ENCODE measurements at places on chromosomes 11 and 22.

DNA sequence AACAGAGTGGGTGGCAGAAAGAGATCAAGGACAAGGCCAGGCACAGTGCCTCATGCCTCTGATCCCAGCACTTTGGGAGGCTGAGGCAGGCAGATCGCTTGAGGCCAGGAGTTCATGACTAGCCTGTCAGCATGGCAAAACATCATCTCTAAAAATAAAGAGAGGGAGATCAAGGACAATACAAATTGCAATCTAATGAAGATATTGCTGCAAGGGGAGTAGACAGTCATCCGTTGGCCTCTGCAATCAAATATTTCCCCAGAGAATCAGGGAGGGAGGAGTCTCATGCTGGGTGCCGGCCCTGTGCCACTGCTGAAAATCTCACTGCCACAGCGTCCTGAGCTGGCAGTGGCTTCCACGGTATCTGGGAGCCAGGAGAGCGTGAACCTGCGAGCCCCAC lies 19.4 kb upstream of the IL17RA start:
- DNase-seq = no peak

GRCh38 chr11:22161489-22161888 lies 31.4 kb upstream of the ANO5 start:
- no peak for DNase-seq

- no peak for DNase-seq
Measured at GRCh38 chr11:65317025-65317786, 2.5 kb downstream of the CDC42EP2 start.

- no peak for DNase-seq
Measured at GRCh38 chr11:3229673-3230630, 2.3 kb downstream of the MRGPRE start.

- no peak for DNase-seq
Measured at GRCh38 chr11:121383716-121384115, 68.4 kb upstream of the SORL1 start.

GRCh38 chr11:13030857-13031256 lies 21.7 kb downstream of the RASSF10 start:
- no peak for DNase-seq

DNA sequence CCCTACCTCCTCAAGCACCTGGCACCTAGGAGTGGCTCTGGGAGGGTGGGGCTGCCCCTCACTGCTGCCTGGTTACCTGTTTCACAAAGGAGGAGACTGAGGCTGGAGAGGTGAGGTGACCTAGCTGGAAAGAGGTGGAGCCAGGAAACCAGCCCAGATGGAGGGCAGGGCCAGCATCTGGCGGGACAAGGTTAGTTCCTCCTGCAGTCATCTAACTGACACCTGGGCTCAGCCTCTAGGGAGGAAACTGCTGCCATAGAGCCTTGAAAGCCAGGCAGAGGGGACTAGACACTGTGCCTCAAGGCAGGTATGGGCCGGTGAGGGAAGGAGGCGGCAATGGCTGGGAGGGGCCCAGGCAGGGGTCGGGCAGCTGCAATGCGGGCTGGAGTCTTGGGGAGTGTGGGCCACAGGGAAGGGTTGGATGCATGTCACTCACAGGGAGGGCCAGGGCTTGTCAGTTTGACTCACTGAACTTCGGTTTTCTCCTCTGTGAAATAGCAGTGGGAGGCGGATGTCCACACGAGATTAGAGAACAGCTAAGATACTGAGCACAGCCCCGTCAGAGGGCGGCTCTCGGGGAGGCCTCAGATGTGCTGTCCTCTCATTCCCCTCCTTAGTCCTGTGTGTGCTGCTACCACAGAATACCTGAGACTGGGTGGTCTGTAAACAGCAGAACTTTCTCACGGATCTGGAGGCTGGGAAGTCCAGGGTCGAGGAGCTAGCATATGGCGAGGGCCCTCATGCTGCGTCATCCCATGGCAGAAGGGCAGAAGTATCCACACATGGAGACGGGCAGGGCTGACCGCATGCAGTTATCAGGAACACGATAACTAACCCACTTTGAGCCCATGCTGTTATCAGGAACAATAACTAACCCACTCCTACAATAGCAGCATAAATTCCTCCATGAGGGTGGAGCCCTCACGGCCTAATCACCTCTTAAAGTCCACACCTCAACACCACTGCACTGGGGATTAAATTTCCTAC lies 16.1 kb downstream of the MGAT3 start:
- no peak for DNase-seq

DNA sequence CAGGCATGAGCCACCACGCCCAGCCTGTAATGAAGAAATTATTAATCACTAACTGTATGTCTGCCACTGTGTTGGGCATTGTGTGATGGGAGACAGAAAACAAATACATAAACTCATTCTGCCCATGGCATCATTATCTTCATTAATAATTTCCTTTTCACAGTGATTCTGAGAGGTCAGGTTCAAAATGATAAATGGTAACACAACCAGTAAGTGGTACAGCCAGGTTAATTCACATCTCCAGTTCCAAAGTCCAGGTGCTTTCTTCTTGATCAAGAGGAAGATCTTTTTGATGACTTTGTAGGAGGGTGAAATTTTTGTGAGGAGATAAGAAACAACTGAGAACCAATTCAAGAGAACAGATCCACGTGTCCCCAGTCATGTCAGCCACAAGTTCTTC lies 66.7 kb downstream of the PISD start:
- no peak for DNase-seq

DNA sequence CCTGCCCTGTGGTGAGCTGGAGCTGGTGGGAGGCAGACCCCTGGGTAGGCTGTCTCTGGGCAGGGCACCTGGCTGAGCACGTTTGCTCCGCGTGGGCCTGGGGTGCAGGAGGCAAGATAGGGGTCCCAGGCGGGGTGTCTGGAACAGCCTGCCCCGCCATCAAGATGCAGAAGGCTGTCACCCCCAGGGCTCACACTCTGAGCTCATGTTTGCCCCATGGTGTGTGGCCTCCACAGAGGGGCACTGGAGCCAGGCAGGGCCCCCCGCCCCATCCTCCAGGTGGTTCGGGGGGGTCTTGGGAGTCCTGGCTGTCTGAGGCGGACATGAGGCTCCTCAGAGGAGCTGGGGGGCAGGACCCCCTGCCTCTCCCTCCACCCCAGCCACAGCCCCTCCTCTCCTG lies 28.9 kb upstream of the CARS1 start:
- no peak for DNase-seq

DNA sequence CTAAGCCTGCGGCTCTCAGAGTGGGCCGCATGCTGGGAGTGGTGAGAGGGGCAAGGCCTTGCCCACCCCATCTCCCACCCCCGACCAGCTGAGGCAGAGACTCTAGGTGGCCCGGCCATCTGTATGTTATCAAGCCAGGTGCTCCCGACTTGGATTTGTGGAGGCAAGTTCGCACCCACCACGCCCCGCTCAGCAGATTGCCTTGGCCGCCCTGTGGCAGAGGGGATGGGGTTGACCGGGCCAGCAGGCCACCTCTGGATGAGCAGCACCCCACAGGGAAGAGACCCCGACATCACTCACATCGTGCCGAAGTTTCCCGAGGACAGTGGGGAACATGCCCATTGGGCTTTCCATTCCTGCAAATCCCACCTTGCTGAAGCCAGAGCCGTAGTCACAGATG lies 40.8 kb downstream of the DHCR7 start:
- DNase-seq = no peak

- DNase-seq = peak; percentile 91
Measured at GRCh38 chr22:42615092-42615859, 593 bp upstream of the POLDIP3 start.

- DNase-seq = no peak
Measured at GRCh38 chr11:130151196-130151595, 8.4 kb upstream of the ST14 start.

GRCh38 chr11:69483691-69484426 lies 2.4 kb downstream of the LINC01488 start:
- no peak for DNase-seq

DNA sequence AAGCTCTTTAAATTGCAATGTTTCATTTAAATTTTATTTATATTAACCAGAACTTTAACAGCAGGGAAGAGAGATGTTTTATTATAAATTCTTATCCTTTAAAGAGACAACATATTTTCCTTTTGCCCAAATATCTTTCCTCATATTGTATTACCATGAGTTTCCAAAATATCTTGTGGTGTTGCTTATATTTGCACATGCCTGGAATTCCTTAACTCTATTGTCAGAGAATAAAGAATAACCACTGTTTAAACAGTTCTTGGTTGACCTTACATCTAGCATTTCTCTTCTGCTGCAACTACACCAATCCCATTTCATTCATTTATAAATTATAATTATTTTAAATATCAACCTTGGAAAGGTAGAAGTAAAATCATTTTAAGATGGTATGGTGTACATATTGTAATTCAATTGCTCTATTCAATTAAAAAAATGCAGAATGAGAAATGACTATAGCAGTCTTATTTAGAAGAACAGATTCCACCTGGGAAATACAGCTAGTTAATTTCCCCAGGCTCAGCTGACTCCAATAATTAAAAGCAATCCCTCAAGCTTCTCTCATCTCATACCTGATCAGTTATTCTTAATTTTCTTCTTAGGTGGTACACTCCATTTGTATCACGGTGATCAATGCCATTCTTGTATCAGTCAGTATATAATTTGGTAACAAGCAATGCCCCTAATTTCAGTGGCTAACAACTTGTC lies 923.3 kb downstream of the KCNA4 start:
- no peak for DNase-seq

GRCh38 chr11:33373636-33374035 lies 116.5 kb downstream of the HIPK3 start:
- DNase-seq = no peak

DNA sequence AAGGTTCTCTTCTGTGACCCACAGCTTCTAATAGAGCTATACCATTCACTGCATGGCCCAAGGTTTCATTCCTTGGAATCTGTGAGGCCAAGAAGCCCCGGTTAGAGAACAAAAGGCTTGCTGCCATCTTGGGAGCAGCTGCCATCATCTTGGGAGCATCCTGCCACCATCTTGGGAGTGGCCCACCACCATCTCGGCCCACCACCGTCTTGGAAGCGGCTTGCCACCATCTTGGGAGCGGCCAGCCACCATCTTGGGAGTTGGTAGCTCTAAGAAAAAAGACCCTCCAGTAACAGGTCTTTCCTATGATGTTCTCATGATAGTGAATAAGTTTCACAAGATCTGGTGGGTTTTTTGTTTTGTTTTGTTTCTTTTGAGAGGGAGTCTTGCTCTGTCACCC lies 703.9 kb upstream of the ANO3 start:
- DNase-seq = no peak

DNA sequence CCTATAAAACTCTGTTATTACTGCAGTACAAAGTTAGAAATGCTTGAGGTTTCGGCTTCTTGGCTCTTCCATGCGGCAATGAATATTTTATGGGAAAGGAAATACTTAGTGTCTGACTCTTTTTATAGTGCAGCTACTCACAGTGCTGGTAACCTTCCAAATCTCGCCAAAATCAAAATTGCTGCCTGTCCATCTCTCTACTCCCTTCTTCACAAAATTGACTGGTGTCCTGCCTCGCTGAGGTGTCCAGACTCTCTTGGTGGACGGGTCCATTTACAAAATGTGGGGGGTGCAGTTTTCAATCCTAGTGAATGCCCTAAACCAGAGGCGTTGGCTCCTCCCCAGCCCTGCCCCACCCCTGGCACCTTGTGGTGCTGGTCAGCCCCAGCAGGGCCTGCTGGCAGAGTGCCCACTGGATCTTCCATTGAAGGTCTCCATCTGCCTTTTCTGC lies 73.5 kb downstream of the ZBTB16 start:
- no peak for DNase-seq

DNA sequence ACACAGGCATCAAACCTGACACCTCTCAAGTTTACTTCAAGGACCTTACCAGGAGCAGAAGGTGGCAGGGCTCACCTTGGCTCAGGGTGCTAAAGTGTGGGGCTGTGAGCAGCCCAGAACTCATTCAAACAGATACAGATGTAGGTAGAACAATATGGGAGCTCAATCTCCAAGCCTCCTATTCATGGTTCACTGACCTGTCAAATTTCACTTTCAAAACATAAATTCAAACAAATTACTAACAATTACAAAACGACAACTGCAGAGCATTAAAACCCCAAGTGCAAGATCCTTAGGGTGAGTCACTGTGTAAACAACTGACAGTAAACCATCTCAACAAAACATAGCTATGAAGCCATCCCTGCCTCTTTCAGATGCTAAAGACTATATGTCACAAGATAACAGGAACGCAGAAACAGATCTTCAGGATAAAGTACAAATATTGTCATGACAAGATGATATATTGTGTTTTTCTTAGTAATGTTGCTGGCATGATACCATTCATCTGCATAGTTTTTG lies 303.5 kb upstream of the ANO3 start:
- no peak for DNase-seq

DNA sequence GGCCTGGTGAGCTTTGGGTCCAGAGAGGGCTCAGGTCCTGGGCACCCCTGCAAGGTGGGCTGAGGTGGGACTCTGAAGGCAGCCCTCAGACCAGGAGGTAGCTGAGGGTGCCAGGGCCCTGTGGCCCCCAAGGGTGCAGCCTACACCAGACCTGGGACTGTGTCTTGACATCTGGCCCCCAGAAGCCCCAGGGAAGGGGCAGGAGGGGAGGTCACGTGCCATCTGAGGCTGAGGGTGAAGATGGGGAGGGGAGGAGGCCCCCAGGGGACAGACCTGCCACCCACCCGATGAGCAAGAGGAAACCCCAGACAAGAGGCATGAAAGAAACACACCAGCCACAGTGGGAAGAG lies 520.2 kb downstream of the BRD1 start:
- DNase-seq = no peak

DNA sequence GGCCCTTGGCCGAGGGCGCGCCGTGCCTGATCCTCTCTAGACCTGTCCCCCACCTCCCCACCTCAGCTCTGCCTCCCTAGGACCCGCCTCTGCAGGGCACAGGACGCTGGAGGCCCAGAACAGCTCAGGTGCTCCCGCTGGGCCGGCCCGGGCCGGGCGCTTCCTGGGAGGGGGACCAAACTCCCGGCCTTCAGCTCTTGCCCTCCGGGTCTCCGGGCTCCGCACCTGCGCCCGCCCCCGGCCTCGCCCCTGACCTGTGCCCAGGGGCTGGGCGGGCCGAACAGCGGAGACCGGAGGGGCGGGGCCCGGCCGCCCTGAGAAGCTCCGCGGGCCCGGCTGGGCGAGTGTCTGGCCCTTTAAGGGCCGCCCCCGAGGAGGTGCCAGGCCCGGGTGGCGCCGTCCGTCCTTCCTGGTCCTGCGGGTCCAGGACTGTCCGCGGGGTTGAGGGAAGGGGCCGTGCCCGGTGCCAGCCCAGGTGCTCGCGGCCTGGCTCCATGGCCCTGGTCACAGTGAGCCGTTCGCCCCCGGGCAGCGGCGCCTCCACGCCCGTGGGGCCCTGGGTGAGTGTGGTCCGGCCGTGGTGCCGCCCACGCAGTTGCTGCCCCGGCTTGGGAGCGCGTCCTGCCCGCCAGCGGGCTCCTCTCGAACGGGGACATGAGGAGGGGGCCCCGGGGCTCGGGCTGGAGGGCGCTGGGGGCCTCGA lies at the start of gene SSH3:
TSS of gene SSH3 (plus strand) at position 399 of the 703 bp plus-strand sequence. CDS start at position 495, 96 bp downstream.
- DNase-seq = peak; percentile 51

- DNase-seq = no peak
Measured at GRCh38 chr22:28406246-28406645, 273.4 kb downstream of the TTC28 start.

DNA sequence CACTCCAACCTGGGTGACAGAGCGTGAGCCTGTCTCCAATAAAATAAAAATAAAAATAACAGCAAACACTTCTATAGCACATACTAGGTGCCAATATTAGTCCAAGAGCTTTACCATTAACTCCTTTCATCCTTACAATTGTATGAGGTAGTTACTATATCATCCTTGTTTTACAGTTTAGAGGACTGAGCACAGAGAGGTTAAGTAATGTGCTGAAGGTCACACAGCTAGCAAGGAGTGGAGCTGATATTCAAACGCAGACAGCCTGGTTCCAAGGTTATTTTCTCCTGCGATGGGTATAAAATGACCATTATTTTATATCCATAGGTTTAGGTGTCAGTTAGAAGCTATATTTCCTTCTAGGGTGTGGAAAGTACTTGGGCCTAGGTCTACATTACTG lies 80.7 kb upstream of the LMO1 start:
- no peak for DNase-seq
